Hair follicular keratinocyte (primary cell): ENCODE measurements at places on chromosomes 6 and 20. TPM values are rescaled to one million over a fixed set of nuclear protein-coding genes. Genes with fewer than 3 reads are reported as not detected.

The COX4I2 gene
- total RNA-seq = not detected in 2 replicates

The THBD gene
- 16.9 and 30.9 TPM in 2 replicates for total RNA-seq

The AVP gene
- not detected in 2 replicates for total RNA-seq

The DLGAP4 gene
- 20.2 and 40.1 TPM in 2 replicates for total RNA-seq

The RPP40 gene
- 7.9 and 22.7 TPM in 2 replicates for total RNA-seq

The RAMACL gene
- total RNA-seq = 0.55 TPM in 1 of 2 replicates, not detected in the other

The RIPPLY2 gene
- 0.11 TPM in 1 of 2 replicates, not detected in the other for total RNA-seq

The FGD2 gene
- total RNA-seq = 0.23 TPM in 1 of 2 replicates, not detected in the other

The TDRD6 gene
- under 0.01 TPM in 1 of 2 replicates, not detected in the other for total RNA-seq

The COL19A1 gene
- total RNA-seq = not detected in 2 replicates

The CST1 gene
- not detected in 2 replicates for total RNA-seq

The HDGFL1 gene
- not detected in 2 replicates for total RNA-seq

The RNF217 gene
- total RNA-seq = 8.7 and 13.0 TPM in 2 replicates
